ENCODE measurements at places on chromosomes 2 and 18.

DNA sequence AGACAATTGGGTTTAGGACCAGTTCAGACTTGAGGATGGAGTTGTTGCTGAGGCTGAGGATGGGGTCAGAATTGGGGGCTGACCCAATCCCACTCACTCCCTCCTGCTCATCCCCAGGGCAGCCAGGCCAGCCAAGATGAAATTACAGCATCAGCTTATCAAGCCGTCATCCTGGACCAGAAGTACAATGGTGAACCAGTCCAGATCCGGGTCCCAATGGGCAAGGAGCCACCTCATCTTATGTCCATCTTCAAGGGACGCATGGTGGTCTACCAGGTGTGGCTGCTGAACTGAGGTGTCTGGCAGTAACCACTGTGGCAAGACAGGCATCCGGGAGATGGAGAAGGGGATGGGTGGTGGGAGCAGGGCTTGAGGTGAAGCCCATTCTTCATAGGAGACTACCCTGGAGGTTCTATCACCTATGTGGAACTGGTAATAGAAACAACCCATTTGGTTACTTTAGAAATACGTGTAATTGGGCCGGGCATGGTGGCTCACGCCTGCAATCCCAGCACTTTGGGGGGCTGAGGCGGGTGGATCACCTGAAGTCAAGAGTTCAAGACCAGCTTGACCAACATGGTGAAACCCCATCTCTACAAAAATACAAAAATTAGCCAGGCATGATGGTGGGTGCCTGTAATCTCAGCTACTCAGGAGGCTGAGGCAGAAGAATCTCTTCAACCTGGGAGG, 13.9 kb downstream of the VIL1 start:
- no peak for DNase-seq

DNA sequence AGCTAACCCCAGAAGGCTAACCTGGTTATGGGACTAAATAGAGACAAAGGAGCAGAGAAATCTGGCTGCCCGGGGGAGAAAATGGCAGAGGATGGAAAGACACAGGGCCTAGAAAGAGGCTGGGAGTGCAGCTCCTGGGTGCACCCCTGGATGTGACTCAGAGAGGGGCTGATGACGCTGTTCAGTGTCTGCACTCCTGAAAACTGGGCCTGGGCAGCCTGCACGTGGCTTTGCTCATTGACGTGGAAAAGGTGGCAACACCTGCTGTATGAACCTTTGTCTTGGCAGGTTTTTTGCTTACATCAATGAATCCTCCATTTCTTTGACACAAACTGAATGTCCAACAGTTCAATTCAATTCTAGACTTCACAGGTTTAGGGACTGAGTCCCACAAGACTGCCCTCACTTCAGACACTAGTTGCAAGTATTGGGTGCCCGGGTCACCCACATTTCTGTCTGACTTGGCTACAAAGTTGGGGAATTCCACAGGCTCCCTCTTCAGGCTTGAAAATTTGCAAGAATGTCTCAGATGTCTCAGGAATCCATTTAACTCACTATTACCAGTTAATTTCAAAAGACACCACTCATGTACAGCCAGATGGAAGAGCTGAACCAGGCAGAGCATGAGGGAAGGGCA, 47.3 kb upstream of the PUM2 start:
- no peak for DNase-seq

- peak; percentile 49 for DNase-seq
Observed at GRCh38 chr18:47100212-47100831, 50.0 kb downstream of the HDHD2 start.

DNA sequence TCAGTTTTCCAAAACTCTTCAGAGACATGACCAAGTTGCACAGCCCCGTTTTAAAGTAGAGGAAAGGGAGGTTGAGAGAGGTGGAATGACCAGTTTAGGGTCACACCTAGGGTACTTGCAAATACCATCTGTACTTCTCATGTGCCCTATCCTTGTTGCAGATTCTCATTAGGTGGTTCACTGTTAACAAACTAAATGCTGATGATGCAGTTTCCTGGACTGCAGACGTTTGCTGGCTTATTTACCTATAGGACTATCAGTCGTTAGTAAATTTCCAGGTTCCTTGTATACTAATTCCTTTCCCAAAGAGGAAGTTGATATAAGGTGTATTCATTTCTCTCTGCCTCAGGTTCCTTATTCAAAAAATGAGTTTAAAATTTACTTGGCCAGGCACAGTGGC, 1.4 kb downstream of the FARP2 start:
- no peak for DNase-seq

- no peak for DNase-seq
Observed at GRCh38 chr2:60442608-60443007, 110.8 kb downstream of the BCL11A start.

- DNase-seq, result no peak
Observed at GRCh38 chr2:157488877-157489276, 45.0 kb upstream of the CYTIP start.

- no peak for DNase-seq
Observed at GRCh38 chr18:13303756-13304364, 85.3 kb downstream of the LDLRAD4 start.

GRCh38 chr2:15950088-15950952, 10.0 kb downstream of the MYCN start:
- no peak for DNase-seq

GRCh38 chr2:11446733-11447248, 19.2 kb downstream of the E2F6 start:
- DNase-seq, result peak; percentile 56

DNA sequence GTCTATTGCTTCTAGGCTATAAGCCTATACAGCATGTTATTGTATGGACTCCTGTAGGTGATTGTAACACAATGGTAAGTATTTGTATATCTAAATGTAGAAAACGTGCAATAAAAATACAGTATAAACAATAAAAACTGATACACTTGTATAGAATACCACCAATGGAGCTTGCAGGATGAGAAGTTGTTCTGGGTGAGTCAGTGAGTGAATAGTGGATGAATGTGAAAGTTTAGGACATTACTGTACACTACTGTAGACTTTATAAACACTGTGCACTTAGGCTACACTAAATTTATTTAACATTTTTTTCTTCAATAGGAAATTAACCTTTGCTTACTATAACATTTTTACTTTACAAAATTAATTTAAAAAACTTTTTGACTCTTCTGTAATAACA, 679.2 kb upstream of the ZNF804A start:
- no peak for DNase-seq

- DNase-seq, result no peak
Observed at GRCh38 chr2:31202833-31203232, 14.5 kb downstream of the CAPN14 start.

DNA sequence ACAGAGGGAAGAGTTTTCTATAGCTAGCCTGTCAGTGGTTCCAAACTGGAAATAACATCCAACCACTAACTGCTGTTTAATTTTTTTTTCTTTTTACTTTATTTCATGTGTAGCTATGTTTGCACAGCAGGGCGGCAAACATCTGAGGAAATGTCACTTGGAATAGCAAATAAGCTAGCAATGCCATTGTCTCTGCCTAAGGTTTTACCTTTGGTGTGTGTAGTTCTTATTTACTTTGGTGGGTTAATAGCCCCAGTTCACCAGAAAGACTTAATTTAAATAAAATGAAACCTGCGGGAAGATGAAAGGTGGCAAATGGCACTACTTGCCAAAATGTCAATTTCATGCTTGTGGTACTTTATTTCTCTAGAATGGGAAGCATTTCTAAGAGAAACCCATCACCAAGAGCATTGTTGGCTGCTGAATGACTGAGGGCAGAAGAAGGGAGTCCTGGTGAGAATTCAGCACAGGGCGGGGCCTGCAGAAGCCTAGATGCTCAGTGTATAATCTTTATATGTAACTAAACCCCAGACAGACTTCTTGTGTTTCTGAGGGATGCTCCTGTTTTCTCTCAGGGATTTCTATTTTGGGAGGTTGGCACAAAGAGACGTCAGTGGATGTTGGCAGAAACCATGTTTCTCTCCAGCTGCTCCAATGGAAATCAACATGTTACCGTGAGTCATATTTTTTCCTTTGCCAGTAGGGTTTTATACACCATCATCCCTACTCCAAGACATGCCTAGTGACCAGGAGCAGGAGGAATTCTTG, 300.4 kb upstream of the NT5C1B start:
- DNase-seq, result no peak

GRCh38 chr2:197247083-197247482, 63.5 kb downstream of the ANKRD44 start:
- DNase-seq, result no peak

DNA sequence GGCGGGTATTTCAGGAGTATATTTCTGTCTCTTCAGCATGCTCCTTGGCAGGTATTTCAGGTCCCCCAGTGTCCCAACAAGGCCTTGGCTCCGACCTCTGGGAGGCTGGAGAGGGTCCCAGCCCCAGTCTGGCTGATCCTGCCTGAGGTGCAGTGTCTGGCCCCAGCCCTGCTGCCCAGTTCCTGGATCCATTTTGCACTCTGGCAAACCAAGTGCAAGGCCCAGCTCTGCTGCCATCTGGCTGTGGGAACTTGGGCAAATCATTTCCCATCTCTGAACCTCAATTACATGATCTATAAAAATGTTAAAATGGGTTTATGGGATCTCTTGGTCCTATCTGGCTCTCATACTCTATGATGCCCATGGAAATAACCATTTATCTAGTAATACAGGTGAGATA, 63.6 kb downstream of the ZBTB7C start:
- DNase-seq, result no peak

- DNase-seq, result peak; percentile 13
Observed at GRCh38 chr18:46374850-46375249, 270.7 kb downstream of the HAUS1 start.

DNA sequence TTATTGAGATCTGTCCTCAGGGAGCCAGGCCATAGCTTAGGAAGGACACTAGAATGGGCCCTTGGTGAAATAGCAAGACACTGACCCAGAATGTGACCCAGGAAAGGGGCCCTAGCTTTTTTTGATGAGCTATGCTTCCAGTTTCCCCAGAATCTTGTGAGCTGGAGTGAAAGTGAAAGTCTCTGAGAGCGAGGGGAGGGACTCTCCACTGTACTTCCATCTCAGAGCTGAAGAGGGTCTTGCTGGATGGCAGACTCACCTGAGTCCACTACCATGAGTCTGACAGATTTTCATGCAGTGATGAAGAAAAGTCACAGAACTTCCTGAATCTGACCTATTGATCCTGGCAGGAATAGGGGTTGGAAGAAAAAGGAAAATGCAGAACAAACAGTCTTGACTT, 3.1 kb downstream of the ARHGAP25 start:
- DNase-seq, result no peak

DNA sequence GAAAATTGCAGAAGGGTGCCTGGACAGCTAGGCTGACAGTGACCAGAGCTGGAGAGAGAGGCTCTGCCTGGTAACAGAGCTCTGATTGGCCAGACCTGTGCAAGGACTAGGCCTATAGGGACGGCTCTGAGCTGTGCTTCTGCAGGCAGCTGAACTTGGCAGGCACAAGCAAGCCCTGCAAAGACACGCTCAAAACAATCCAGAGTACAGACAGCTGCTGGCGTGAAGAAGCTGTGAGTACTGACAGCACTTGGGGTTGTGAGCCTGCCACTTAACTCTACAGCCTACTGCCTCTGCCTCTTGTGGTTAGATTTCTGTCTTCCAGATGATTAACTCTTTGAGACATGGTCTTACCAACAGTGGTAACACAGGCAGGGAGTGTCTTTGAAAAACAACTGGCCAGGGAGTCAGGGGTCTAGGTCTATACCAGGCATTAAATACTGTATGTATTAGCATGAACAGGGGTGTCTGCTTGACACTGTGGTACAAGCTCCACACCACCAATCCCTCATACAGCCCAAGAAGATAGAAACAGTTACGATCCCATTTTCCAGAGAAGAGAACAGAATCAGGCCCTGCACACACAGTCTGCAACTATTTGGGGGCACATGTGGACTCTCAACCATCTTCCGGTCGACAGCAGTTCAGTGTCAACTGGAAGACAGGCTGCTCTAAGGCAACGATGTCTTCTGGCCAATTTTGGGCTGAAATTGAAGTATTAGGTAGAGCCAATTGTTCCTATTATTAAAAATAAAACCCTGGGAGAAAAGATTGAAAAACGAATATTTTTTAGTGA, 568.4 kb downstream of the TNS1 start:
- DNase-seq, result peak; percentile 45

- no peak for DNase-seq
Observed at GRCh38 chr2:209937893-209938292, 64.5 kb upstream of the RPE start.

DNA sequence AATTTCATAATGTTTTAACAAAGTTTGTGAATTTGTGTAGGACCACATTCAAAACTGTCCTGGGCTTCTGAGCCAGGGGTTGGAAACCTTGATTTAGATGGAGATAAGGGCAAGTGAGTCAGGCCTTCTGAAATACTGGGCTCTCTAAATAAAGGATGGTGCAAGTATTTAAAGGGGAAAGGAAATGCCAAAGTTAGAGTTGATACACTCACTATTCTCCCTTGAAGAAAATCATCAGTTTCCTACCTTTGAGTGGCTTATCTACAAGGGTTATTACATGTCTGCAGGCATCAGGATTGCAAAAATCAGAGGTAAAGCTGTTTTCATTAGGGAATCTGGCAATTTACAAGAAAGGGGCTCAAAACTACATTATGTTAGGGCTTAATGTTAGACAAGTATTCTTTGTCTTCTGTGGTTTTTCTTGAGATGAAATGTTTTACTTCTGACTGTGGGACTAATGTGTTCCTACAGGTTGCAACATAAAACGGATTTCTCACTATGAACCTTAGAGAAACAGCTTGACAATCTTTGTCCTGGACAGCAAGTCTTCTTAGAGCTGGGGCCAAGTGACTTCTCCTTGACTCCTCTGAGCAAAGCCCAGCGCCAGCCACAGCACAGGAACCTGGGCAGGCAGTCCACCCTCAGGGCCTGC, 31.1 kb downstream of the RNU4ATAC start:
- DNase-seq, result no peak

- DNase-seq, result no peak
Observed at GRCh38 chr2:190695739-190696138, 46.9 kb downstream of the NAB1 start.

DNA sequence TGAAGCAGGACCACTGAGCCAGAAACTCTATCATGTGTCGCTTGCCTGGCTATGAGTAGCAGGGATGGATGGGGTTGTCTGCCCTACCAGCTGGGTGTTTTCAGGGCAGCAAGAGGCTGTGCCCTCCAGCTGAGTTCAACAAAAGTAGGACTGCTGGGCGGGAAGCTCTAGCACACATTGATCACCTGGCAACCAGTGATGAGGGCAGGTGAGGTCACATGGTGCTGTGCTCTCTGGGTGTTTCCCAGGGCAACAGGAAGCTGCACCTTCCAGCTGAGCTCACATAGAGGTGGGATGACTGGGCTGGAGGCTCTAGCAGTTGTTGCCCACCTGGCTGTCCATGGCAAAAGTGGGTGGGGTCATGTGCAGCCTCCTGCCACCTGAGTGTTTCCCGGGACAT, 487.3 kb upstream of the VWC2L start:
- DNase-seq, result no peak

- DNase-seq, result no peak
Observed at GRCh38 chr2:238985931-238986446, 138.1 kb downstream of the TWIST2 start.

DNA sequence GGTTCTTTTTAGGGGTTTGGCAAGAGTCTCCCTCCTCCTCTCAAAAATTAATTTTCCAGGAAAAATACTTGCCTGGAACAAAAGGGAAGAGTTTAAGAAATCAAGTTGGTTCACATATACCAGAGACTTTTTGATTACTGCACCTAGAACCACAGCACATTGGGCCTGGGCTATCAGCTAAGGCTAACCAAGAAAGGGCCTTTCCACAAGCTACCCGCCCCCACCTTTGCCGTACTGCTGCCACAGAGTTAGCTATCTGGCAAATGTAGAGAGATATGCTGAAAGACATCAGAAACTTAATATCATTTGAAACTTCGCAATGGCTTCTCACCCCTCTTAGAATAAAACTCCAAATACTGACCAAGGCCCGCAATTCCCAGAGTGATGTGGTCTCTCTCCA, 76.9 kb downstream of the AAK1 start:
- DNase-seq, result no peak
